ENCODE measurements at places on chromosomes 3 and 15.

GRCh38 chr15:78049691-78050440 is 27.6 kb downstream of the TBC1D2B start:
- no peak for DNase-seq

DNA sequence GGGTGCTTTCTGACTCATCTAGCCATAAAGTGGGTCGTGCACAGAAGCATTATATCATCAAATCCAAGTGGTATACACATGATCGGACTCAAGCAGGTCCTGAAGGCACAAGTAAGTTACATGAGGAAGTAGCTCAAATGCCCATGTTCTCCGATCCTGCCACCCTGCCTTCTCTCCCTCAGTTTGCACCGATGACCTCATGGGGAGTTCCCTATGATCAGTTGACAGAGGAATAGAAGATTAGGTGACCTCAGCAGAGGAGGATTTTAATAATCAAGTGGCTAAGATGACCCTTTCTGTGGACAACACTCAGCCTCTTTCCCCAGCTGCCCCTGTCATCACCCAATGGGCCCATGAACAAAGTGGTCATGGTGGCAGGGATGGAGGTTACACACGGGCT is 149.5 kb downstream of the TBC1D5 start:
- no peak for DNase-seq

DNA sequence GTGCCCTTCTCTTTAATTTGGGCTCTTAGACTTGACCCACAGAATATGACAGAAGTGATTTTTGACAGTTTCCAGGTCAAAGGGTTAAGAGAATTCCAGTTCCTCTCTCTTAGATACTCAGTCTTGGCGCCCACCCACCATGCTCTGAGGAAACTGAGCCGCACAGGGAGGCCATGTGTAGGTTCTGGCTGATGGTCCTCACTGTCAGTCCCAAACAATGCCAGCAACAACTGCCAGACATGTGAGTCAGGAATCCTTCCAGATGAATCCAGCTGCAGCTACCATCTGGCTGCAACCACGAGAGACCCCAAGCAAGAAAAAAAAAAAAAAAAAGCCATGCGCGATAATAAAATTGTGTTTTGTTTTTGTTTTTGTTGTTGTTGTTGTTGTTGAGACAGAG is 326.6 kb downstream of the MAGI1 start:
- DNase-seq: no peak

DNA sequence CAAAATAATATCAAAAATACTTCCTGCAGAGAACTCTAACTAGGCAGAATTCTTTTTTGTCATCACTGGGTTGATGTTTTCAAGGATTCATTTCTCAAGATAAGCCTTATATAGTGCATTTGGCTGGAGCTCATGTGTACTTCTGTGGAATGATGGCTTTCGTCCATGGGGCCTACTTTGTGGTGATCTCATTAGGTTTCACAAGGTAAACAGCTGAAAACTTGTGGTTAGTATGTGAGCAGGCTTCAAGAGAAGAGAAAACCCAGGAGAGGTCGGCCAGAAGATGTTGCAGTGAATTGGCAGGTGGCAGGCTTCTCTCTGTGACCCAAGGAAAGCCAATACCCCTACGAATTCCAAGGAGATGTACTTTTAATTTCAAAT is 121.4 kb upstream of the PHLDB2 start:
- DNase-seq: no peak

Data from omental fat pad (tissue), 4 donors.